A549 (cell line): ENCODE measurements at places on chromosomes 5 and 9. TPM values are rescaled to one million over a fixed set of nuclear protein-coding genes. Genes with fewer than 3 reads are reported as not detected.

- no peak for DNase-seq
Measured at GRCh38 chr9:1200847-1201251, 150.7 kb downstream of the DMRT2 start.

GRCh38 chr5:155633338-155633957, 619.9 kb downstream of the KIF4B start:
- DNase-seq, result no peak

- no peak for DNase-seq
Measured at GRCh38 chr9:18346745-18347144, 127.2 kb upstream of the ADAMTSL1 start.

DNA sequence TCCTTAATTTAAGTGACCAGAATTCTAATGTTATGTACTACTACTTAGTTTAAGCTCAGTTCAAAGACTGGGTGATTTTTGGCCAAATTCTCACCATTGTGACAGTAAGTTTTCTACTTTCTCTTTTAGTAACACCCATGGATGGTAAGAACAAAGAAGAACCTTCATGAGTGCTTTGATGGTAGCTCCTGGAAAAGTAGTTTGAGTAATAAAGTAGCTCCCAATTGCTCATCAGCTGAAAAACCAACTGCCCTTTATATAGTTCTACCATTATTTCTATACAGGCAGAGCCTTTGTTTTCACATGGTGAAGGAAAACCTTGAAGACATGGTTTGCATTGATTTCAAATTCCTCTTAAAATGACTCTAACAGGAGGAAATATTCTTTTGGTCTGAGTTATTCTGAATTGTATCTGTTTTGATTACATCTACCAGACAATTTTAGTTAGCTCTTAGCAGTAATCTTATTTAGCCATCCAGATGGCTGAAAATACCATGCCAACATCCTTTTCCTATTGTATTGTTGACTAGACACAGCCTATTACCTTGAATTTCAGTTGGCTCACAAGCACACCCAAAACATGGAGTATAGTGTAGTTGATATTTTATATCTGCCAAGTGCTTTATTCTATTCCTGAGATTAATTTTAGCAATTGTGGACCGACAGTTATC, 23.7 kb upstream of the STARD4 start:
- no peak for DNase-seq

- no peak for DNase-seq
Measured at GRCh38 chr5:51326844-51327243, 56.4 kb upstream of the ISL1 start.

GRCh38 chr9:137317718-137318511, 15.8 kb upstream of the NRARP start:
- peak; percentile 13 for DNase-seq

DNA sequence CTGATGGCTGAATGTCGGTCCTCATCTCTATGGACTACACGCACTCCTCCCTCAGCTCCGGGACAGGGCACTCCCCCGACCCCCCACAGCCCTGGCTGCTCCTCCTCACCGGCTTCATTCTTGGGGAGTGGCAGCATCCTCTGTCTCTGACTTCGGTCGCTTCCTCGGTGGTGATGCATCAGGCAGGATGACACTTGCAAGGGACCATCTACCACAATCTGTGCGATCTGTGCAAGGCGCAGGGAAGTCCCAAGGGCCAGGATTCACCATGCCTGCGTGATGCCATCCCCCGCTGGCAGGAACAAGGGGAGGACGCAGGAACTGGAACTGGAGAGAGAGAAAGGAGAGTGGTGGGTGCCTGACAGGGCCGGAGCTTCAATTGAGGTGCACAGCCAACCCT, 2.2 kb upstream of the CACNA1B start:
- DNase-seq, result no peak

DNA sequence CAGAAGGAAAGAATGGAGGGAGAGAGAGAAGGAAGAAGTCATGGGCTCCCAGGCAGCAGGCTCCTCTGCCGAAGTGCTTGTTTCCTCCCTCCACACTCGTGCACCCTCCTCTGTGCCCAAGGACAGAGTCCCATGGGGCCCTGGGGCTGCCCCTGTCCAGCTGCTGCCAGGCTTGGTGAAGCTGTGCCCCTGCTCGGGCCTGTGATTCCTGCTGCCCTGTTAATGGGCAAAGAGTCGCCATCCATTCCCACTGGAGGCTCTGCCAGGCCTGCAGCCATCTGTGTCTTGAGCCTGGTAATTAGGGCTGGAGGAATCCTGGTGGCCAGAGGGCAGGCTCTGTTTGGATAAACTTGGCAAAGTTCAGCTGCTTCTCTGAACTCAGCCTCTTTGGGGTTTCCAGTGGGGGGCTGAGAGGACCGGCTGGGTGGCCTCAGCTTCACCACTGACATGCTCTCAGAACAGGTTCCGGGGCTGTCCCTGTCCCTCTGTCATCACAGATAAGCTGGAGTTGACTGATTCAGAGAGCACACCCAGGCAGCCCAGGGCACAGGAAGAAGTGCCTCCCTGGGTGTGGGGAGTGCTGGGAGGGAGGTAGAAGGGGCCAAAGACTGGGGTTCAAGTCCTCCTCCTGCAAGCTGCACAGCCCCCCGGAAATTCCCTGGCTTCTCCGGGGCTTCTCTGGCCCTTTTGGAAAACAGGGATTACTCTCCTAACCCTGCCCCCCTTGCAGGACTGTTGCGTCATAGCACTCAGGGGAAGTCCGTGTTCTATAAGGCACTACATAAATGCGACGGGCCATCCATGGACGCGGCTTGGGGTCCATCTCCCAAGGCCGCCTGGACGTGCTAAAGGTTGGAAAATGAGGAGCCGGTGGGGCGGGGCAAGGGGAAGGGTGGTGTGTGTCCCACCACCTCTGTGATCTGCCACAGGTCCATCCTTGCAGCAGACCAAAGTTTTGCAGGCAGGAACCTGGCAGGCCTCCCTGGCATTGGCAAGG, 154.8 kb downstream of the PAX5 start:
- no peak for DNase-seq

DNA sequence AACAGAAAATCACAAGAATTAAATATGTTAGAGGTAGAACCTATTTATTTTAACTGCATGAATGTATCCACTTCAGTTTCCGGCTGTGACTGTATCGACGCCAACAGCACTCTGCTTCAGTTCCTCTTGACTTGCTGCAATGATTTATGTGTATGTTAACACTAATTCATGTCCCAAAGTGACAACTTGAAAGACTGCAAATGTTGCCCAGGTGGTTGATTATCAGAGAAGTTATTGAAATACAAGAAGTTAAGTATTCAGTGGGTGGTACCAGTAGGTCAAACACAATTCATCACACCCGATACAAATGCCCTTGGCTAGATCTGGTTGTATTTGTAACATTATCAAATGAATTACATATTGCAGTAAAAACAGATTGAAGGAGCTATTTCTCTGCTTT, 622.7 kb upstream of the CDH18 start:
- no peak for DNase-seq

DNA sequence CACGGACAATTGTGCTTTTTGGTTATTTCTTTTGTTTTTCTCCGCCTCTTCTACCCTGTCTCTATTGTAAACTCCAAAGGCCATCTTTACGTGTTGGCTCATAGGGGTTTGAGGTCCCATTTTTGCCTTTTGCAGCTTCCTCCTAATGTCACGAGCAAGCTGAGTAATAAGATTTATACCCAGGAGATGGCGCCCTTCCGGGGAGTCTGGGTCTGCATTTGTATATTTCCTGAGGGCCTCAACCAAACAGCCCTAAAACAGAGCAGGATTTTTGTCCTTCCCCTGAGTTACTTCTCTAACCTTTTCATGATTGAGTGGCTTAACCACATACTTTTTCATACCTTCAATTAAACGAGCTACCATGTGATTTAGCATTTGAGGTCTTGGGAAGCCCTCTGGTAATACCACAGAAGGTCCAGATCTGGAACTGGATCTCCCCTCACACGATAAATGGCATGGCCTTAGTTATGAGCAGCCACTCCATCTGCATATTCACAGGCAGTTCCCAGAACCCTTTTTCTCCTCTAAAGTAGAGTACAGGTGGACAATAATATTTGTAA, 11.2 kb upstream of the CFAP95 start:
- DNase-seq, result no peak

DNA sequence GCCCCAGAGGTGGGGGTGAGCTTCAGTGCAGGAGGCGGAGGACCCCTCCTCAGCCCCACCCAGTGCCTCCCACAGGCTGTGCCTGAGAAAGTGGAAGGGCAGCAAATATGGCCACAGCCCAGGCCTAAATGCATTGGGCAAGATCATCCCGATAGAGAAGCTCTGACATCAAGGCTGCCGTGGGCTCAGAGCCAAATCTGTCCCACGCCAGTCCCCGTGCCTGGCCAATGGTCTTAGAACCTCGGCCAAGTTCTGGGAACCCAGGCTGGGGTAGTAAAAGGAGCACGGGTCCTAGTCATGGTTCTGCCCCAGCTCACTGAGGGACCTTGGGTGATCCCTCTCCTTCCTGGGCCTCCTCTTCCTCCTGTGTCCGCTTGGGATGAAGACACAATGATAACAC, 27.7 kb upstream of the TNIP1 start:
- DNase-seq, result no peak

GRCh38 chr5:14793851-14794250, 77.7 kb downstream of the ANKH start:
- DNase-seq, result no peak

DNA sequence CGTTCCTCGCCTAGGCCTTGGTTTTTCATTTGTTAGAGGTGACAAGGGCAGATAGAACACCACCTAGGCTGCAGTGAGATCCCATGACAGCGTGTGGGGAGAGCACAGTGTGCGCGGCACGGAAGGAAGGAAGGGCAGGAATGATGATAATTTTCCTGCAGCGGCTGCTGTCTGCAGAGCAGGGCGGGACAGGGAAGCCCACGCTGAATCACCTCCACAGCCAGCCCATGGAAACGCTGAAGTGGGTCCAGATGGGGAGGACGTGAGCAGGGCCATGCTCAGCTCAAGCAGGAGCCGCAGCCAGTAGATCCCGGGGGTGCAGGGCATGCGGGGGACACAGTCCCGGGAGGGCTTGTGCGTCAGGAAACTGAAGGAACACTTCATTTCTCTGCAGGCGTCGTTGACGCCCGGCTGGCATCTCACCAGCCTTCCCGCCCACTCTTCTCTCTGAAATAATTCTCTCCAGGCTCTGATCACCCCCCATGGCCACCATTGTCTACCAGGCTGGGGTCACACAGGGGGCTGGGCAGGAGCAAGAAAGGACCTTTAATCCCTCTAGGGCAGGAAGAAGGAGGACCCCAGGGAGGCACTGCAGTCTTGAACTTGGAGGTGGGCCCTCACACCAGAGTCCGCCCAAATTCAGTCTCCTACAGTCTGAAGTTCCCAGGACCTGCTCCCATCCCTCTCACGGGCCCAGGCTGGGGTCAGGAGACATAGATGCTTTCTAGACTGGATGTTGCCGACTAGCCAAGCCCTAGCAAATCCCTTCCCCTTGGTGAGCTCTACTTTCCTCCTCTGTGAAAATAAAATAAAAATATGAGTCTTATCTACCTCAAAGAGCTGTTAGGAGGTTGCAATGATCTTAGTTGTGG, 20.9 kb upstream of the SYNPO start:
- no peak for DNase-seq

Gene CTXN3
- polyA plus RNA-seq, result not detected in 3 replicates

Gene SLC36A3
- not detected in 3 replicates for polyA plus RNA-seq

Gene KIF20A
- polyA plus RNA-seq, result 45.0 to 51.4 TPM (median 49.1 TPM) in 3 replicates

Gene PCDHGA11
- 0.01 TPM in 1 of 3 replicates, not detected in the others for polyA plus RNA-seq

Gene MLANA
- not detected in 3 replicates for polyA plus RNA-seq

Gene FREM1
- polyA plus RNA-seq, result not detected in 3 replicates
